Activated T-cell treated with anti-CD3 and anti-CD28 coated beads, Interleukin-2, amount 50 U/mL, for 1 hour (primary cell): ENCODE measurements at places on chromosomes 2 and 18.

DNA sequence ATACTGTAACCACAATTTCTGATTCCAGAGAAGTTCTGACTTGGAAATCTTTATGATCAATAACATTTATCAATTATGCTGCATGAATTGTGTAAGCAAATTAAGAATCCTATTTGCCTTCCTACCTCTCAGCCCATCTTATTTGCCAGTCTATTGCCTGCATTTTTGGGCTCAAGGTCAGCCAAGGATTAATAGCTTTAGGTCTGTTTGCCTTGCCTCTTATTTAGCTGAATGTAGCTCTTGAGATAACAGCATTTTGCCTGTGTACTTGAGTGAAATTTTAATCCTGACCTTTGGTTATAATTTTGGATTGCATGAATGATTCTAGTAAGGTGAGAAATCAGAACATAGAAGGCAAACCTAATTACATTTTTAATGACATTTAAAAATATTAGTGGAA lies 51.2 kb downstream of the MYO3B start:
- DNase-seq, result no peak

- DNase-seq, result no peak
These were observed 60.3 kb upstream of the LMAN1 start for GRCh38 chr18:59419386-59419785.

DNA sequence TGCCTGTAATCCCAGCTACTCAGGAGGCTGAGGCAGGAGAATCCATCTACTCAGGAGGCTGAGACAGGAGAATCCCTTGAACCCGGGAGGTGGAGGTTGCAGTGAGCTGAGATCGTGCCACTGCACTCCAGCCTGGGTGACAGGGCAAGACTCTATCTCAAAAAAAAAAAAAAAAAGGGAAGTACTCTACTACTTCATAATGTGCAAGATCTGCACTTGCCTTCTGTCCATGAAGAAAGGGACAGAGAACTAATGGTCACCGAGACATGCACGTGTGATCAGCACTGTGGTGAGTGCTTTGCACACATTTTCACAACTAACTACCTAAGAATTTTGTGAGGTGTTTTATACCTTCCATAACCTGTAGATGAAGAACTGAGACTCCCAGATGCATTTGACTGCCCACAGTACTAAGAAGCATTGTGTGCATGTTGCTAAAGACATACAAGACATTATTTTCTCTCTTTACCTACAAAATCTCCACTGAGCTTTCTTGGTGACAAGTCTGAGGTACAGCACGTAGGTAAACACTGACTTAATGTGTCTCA lies 784.8 kb upstream of the ID2 start:
- no peak for DNase-seq

GRCh38 chr18:49648811-49649210 lies 87.0 kb downstream of the LIPG start:
- no peak for DNase-seq

DNA sequence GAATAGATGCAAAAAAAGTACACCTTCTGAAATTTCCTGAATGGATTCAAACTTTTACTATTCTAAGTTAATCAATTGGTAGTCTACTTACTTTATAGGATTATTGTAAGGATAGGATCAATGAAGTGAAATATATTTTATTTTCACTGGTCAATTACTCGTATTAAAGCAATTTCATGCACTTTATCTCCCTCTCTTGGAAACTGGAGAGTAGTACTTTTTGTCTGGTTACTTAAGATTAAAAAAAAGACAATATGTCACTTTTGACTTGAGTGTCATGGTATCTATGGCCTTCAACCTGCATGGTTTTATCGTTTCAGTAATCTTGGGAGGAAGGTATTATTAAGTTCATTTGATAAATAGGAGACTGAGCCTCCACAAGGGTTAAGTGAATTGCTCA lies 1.0 kb upstream of the KYNU start:
- DNase-seq, result no peak

- DNase-seq, result no peak
These were observed 91.3 kb upstream of the SEC11C start for GRCh38 chr18:59048378-59048777.

- DNase-seq, result no peak
These were observed 12.4 kb upstream of the PPP1R1C start for GRCh38 chr2:181973171-181973783.

GRCh38 chr2:99555404-99555803 lies 65.6 kb upstream of the REV1 start:
- no peak for DNase-seq

DNA sequence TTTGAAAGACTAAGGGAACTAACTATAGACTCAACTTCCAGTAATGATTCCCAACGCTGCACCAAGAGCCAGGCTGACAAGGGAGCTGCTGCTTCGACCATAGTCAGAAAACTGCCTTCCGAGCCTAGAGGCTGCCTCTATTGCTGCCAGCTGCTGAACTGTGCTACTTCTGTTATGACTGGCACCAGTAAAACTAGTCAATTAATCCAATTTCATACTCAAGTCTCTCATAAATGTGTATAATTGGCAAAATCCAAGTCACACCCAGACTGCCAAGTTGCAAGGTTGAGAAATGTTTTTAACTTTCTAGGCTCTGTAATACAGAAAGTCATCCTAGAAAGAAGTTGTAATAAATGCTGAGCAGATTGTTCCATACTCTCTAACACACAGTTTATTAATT lies 117.4 kb downstream of the SPOPL start:
- DNase-seq, result no peak

GRCh38 chr2:206820807-206821206 lies 55.4 kb downstream of the FASTKD2 start:
- DNase-seq, result no peak

GRCh38 chr18:63131106-63131958 lies 188.2 kb downstream of the BCL2 start:
- peak; percentile 50 for DNase-seq

DNA sequence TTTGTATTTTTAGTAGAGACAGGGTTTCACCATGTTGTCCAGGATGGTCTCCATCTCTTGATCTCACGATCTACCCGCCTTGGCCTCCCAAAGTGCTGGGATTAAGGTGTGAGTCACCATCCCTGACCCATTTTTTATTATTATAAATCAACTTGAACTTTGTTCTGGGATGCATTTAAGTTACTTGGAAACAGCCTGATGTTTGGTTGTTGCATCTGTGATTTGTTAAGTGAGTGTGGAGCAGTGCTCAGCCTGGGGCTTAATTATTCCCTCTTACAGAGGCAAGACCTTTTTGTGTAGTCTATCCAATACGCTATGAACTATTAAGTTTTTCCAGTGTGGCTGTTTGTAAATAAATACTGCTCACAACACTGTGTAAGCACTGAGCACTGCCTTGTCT lies 32.6 kb downstream of the MTA3 start:
- no peak for DNase-seq

DNA sequence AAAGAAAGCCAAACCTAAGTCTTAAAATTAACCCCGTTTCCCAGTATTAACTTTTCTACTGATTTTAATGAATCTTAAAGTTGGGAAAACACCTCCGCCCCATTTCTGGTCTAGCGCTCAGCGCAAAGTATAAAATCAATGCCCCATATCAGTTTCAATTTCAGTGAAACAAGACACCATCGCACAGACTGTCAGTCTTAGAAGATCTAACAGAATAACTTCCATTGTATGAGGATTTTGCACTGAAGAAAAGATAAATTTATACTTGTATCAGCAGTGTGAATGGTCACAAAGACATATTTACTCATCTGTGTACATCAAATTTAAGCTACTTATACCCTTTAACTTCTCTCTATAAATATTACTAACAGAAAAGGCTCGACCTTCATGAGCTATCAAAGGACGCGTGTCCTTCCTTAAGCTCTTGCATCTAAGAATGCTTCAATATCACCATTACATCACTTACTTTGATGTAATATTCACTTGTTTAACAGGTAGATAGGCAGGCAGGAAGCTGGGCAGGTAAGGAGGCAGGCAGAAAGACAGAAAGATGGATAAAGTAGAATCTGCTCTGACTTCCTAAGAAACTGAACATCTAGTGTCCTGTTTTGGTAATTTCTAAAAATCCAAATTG lies 183.0 kb downstream of the TCF4 start:
- DNase-seq, result no peak

- DNase-seq, result peak; percentile 45
These were observed 67.1 kb upstream of the EPAS1 start for GRCh38 chr2:46230115-46230571.

DNA sequence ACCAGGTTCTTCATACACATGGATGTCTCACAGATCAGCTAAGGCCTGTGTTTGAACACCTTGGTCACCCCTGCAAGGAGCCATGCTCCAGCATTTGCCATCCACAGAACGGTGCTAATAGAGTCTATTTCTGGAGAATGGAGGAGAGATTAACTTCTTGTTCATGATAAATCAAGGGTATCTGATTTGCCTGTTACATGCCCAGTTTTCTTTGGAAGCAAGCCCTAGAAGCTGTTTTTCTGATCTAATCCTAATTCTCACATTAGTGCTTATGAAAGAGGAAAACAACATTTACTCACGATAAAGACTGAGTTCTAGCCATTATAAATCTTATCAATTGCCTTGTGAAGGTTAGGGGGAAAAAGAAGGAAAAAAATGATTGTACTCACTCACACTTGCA lies 119.6 kb upstream of the DTNA start:
- no peak for DNase-seq
